ENCODE measurements at places on chromosomes 3 and 15. TPM values are rescaled to one million over a fixed set of nuclear protein-coding genes. Genes with fewer than 3 reads are reported as not detected.

Gene SCG3
- not detected for total RNA-seq

GRCh38 chr3:5305684-5305989 is 118.1 kb downstream of the EDEM1 start:
- DNase-seq = no peak

Gene CD80
- not detected for total RNA-seq

Gene RETNLB
- not detected for total RNA-seq

GRCh38 chr15:101064795-101065569 is 145.8 kb downstream of the LRRK1 start:
- peak; percentile 77 for DNase-seq

DNA sequence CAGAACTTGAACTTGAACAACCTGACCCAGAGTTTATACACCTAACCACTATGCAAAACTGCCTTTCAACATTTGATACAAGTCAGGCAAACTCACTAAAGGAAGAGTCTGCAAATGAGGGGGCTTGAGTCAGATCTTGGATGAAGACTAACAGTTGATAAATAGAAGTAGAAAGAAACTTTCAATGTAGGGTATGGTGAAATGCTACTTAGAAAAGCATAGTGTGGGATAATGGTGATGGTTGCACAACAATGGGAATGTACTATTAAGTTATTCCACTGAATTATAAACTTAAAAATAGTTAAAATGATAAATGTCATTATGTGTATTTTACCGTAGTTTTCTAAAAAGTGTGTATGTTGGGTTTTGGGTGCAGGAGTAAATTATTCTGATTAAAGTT is 19.7 kb upstream of the ZNF280D start:
- no peak for DNase-seq

- DNase-seq = no peak
These were observed 9.2 kb downstream of the FYCO1 start for GRCh38 chr3:45986303-45986982.

Gene PRRT3
- total RNA-seq = 7.6 TPM

DNA sequence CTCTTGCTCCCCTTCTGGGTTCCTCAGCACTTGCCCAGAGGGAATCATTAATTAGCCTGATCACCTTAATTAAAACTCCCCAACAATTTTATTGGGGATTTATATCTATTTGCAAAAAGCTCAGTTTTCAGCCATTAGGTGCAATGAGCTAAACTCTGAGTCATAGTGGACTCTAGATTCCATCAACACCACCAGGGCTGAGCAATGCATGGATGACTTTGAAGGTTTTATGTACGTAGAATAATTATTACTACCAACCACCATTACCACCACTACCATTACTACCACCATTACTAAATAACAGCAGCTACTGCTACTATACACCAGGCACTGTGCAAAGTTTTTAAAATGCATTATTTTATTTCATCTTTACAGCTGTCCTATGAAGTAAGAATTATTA is 81.2 kb downstream of the ZNF621 start:
- no peak for DNase-seq

- DNase-seq = no peak
These were observed 26.8 kb downstream of the KLHDC8B start for GRCh38 chr3:49198161-49198560.

GRCh38 chr3:48662145-48662752 is 437 bp downstream of the CELSR3 start:
- DNase-seq = no peak

- DNase-seq = no peak
These were observed 3.0 kb downstream of the MYL3 start for GRCh38 chr3:46860017-46860809.
